ENCODE measurements at places on chromosomes 6 and 20.

- no peak for DNase-seq
Measured at GRCh38 chr6:4905826-4906225, 98.0 kb downstream of the RPP40 start.

DNA sequence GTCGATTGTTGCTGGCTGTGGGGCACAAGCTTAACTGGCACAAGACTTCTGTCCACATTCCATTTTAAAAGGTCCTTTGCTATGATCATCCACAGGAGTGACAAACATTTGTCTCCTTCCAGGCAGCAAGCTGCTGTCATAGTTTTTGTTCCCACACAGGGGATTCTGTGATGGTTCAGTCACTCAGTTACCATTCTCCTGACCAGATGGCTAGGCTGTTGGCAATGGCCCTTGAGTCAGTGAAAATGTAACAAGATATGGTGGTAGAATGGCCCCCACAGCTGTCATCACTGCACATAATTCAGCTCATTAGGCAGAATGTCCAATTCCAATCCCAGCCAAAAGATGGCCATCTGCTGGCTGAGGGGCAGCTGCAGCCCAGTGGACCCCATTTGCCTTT lies 13.7 kb downstream of the BPIFA1 start:
- DNase-seq = no peak

- no peak for DNase-seq
Measured at GRCh38 chr6:37202788-37203491, 33.0 kb downstream of the PIM1 start.

- DNase-seq = no peak
Measured at GRCh38 chr6:109239160-109239559, 143.1 kb downstream of the CD164 start.

DNA sequence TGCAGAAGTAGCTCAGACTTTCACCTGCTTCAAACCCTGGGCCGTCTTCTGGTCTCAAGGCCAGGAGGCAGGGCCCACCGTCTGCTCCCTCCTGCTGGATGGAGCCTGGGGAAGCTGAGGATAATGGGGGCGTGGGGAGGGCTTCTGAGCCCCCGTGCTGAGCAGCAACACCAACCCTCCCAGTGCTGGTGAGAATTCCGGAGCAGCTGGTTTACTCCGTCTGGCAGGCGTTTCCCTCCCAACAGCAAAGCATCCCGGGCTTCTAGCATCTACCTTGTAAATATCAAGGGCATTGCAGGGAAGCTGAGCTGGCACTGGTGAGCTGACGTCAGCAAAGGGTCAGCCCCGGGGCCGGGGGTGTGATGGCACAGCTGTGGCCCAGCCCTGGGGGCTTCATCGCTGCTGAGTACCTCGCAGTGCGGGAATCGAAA lies 16.8 kb upstream of the CHRNA4 start:
- DNase-seq = no peak

- no peak for DNase-seq
Measured at GRCh38 chr6:155883741-155884140, 428.1 kb upstream of the NOX3 start.

GRCh38 chr6:159059885-159060506 lies 15.2 kb upstream of the TAGAP start:
- DNase-seq = no peak

DNA sequence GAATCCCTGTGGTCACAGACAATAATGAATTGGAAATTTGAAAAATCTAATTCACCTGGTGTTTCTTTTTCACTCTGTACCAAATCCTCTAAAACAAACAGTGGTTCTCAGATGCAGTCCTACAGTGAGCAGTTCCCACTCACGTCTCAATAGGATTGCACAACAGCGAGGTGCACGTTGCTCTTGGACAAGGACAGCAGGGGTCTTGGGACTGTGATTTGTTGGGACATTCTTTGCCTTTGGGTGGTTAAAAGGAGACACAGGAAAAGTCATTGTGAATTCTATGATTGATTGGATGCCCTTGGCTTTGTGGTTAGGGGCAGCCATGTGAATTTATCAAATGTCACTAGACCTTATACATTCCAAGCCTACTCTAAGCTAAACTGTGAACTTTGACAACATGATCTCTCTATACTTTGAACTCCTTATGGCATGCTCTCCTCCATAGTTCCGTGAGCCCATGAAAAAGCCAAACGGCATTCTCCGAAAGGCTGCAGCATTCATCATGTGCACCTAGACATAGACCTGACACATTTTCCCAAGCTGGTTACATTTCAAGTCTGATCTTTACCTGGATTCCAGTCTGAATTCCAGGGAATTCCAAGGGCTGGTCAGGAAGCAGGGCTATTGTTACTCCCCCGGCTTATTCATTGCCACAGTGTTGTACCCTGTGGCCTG lies 647 bp downstream of the UNC93A start:
- DNase-seq = no peak

DNA sequence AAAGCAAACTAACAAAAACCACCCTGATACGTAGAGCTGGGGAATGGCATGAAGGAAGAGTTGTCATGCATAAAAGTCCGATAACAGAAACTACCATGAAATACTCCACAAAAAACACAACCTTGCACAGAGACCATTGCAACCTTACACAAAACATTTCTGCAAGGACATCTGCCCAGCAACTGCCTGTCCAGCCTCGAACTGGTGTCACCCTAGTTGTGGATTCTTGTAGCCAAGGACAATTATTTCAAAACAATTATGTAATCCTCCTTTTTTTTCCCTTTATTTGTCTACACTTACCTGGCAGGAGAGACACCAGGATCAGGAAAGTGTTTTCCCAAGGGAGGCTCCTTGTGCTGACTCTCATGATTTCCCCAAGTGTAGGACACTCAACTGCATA lies 232.5 kb upstream of the SYNDIG1 start:
- no peak for DNase-seq

- DNase-seq = no peak
Measured at GRCh38 chr6:14053811-14054210, 63.8 kb upstream of the CD83 start.

DNA sequence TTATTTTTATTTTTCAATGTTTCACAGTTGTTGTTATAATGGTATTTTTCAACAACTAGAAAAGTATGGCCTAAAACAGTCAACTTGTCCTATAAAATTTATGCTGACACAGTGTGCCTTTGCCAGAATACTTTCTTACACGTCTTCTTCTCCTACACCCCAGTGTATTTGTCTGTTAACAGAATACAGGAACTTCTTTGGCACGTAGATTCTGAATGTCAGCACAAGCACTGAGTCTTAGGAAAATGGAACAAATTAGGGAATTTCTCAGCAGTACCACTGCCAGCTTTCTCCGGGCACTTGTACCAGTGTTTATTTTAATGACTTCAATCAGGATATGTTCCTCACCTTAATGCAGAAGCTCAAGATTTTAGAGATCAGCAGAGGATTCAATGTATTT lies 26.7 kb upstream of the AKIRIN2 start:
- no peak for DNase-seq

GRCh38 chr6:145214570-145214969 lies 520.8 kb downstream of the EPM2A start:
- no peak for DNase-seq

DNA sequence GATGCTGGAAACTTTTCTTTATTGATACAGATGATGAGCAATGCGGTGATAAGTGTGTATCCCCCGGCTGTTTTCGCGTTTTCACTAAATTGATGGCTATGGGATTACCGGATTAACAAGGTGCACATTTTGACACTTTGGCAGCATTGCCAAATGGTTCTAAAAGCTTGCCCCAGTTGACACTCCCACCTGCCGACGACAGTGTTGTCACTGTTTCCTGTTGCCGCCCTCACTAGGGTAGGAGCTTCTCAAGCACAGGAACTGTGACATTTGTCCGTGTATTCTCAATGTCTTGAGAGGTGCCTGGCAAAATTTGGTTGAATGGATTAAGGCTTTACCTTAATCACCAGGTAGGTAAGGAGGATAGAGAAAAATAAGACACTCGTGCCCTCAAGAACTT lies 9.8 kb upstream of the MAPK13 start:
- DNase-seq = no peak

DNA sequence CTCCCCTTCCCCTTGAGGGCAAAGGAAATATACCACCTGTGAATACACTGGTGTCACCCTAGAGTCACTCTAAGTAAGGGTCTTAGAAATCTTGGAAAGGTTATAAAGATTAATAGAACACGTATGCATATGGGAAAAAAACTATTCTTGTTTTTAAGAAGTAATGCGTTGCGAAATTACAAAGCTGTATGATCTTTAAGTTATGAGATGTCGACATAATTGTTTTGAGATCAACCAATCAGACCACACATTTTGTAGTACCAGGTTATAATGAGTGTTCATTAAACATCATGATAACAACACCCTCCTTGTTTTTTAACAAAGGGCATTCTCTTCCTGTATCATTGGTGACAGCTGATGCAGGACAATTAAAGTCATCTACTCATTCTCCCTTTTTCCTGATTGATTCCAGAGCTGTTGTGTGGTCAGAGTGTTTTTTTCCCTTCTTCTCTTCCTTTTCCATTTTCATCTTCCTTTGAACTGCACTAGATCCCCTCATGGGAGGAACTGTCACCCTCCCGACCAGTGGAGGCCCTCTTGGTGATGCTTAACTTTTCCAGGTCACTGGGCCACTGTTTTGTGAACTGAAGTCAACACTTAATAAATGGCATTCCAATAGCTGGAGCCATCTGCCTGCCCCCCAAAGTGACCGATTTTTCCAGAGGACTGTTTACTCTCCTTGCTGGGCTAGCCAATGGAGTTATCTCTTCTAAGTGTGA lies 37.0 kb downstream of the PRDM1 start:
- no peak for DNase-seq

GRCh38 chr6:139014945-139015344 lies 13.6 kb upstream of the ABRACL start:
- DNase-seq = no peak

DNA sequence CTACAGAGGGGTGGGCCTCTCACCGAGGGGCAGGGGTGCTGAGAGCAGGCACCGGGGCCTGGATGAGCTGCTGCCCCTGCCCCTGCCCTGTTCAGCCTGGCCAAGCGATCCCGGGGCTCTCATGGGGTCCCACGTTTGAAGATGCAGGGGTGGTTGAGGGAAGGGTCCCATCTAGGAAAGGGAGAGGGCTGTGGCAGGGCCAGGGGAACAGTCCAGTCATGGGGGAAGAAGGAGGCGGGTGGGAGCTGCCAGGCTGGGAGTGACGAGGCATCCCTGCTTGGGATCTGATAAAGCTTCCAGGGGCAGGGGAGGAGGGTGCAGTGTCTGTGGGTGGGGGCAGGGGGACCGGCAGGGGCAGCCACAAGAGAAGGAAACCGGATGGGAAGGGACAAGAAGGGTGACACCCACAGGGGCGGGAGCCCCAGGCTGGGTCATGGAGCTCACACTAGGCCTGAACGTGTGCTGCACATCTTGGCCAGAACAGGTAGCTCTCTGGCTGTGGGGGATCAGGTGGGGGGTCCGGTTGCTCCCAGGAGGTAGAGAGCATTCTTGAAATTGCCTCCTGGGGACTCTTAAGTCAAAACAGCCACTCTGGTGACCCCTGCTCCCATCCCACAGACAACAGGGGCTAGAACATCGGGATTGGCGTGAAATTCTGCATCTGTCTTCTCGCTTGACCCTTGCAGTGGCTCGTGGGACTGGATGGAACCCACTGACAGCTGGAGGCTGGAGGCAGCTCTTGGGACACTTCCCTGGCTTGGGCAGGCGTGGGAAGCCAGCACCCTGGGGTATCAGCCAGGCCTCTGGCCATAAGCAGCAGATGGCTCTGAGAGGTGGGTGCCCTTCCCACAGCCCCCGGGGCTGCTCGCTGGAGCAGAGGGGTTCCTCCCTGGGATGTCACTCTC lies 58.0 kb upstream of the GATA5 start:
- no peak for DNase-seq

GRCh38 chr20:49570161-49570827 lies 2.4 kb upstream of the PTGIS start:
- no peak for DNase-seq

DNA sequence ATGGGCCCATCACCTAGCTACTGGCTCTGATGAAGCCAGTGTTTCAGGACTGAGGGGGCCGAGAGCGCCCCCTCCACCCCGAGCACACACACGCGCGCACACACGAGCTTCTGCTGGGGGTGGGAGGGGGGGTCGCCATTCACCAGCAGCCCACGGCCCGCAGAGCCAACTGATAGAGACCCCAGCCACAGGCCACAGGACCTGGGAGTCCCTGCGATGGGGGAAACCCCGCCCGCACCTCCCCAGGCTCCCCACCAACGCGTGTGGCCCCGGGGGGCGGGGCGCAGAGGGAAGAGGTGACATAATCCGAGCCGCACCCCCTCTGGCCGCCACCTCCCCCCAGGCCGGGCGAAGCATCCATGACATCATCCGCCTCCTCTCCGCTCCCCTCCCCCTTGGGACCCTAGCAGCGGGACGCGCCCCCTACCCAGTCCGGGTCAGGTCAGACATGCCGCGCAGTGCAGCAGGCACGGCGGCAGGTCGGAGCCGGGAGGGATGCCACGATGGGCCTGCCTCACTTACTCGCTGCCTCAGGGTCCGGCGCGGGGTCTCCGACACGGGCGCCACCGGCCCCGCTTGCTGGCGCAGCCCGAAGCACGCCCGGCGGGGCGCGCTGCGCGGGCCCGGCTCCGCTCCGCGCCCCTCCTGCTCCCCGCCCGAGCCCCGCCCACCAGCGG lies at the start of gene LZTS3:
Gene LZTS3, minus strand, starts transcription at position 617 of the 677 bp plus-strand sequence. CDS start 6,386 bp downstream, outside the sequence.
- no peak for DNase-seq

GRCh38 chr20:381581-382290 lies 1.2 kb downstream of the TRIB3 start:
- DNase-seq = no peak

- DNase-seq = peak; percentile 24
Measured at GRCh38 chr6:38184585-38185080, 365.1 kb downstream of the ZFAND3 start.

DNA sequence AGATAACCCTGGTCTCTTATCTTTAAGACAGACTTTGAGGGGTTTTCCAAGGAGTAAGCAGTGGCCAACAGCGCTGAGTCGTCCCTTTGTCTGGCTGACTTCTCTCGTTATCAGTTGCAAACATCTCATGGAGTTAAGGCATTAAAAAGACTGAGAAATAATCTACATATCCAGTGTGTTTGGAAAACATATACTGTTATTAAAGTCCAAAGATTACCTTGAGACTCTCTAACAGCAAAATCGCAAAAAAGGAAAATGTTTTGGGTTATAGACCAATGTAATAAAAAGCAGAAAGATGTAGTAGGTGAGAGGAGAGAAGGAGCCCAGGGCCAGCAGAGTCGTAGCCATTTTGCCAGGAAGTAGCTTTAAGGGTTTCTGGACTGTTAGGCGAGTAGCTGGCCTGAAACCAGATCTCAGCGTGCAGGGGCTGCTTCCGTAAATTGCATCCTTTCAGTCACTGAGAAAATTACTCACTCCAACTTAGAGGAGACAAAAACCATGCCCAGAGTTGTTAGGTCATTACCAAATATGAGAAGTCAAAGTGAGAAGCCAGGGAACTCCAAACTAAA lies 24.6 kb downstream of the MYLK4 start:
- no peak for DNase-seq

GRCh38 chr20:21609221-21609620 lies 95.4 kb upstream of the NKX2-2 start:
- DNase-seq = peak; percentile 48

- no peak for DNase-seq
Measured at GRCh38 chr20:44001667-44002596, 87.3 kb downstream of the TOX2 start.

DNA sequence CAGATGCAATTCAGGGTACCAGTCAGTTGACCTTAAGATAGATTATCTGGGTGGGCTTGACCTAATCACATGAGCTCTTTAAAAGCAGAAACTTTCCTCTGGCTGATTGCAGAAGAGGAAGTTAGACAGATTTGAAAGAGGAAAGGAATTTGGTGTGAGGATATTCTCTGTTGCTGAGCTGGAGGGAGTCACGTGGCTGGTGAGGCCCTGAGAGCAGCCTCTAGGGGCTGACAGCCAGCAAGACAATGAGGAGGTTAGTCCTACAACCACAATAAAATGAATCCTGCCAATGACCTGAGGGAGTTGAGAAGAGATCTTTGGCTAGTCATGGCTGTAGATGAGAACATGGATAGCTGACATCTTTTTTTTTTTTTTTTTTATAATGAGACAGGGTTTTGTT lies 87.0 kb upstream of the B3GAT2 start:
- DNase-seq = no peak

Data from anterior cingulate cortex (tissue), 58 donors.